ENCODE measurements at places on chromosomes 16 and 17.

- DNase-seq, result no peak
Measured at GRCh38 chr16:21338537-21339268, 60.6 kb upstream of the CRYM start.

- peak; percentile 10 for DNase-seq
Measured at GRCh38 chr16:24568392-24568791, 29.0 kb downstream of the RBBP6 start.

- DNase-seq, result no peak
Measured at GRCh38 chr17:5770441-5771270, 186.3 kb upstream of the NLRP1 start.

DNA sequence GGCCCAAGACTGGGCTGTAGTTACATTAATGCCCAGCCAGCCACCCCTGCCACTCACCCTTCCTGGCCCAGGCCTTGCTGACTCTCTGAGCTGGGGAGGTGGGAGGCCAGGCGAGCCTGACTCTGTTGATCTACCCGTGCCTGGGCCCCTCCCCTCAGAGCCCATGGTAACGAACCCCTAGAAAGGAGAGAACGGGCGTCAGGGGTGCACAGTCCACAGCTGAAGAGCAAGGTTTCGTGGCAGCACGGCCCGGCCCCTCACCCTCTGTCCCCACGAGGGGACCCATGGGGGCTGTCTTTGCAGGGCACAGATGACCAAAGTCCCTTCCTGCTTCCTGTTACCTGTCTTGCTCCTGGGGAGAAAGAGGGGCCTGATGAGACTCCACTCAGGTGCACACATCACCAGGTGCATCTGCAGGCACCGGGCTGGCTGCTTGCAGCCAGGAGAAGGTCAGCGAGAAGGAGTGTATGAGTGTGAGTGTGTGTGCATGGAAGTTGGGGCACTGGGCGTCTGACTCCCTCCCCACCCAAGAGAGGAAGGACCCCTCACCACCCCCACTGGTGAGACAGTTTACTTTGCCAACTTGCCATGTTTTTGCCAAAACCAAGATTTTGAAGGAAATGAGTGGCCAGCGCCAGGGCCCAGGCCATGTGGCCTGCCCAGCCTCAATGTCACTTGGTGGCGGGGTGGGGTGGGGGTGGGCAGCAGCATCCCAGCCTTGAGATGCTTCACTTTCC is 359.1 kb downstream of the SEC14L1 start:
- no peak for DNase-seq

- peak; percentile 88 for DNase-seq
Measured at GRCh38 chr17:43832168-43832975, 574 bp downstream of the MPP3 start.

DNA sequence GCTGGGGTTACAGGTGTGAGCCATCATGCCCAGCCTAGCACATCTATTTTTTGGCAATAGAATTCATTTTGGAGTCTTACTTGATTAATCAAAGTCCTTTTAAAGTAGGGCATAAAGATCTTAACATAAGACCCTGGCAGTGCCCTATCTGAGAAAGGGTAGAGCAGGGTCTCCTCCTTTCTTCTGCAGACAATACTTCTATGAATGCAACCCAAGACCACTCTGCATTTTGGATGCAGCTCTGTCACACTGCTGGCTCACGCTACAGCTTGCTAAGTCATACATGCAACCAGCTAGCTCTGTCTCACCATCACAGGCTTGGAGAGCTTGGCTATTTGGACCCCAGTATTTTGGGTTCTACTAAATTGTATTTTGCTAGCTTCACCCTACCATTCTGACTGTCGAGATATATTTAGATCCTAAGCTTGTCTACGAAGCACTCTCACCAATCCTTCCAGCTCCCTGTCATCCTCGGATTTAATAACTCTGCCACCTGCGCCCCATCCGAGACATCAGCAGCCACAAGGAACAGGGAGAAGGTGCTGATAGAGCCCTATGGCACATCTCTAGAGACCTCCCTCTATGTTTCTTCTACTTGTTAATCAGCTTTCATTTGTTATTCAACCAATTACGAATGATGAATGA is 45.1 kb downstream of the RBFOX3 start:
- DNase-seq, result no peak

- DNase-seq, result no peak
Measured at GRCh38 chr16:9123871-9124270, 32.4 kb downstream of the HAPSTR1 start.

DNA sequence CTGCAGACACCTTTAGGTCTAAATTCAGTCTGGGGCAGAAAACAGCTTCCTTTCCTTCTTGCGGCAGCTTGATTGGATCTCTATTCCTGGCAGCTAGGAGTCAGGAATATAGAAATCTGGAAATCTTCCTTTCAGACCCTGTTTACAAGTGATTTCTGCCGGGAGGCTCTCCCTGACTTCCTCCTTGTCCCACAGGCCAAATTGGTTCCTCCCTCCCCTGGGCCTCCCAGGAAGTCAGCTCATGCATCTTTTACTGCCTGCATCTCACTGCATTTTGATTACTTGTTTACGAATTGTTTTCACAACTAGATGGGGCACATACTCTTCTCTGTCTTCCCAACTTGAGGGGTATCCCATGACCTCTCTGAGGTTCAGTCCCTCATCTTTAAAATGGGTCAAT is 206.3 kb downstream of the MAF start:
- DNase-seq, result no peak

GRCh38 chr17:33990943-33991706 is 264.0 kb upstream of the CCL2 start:
- DNase-seq, result no peak

DNA sequence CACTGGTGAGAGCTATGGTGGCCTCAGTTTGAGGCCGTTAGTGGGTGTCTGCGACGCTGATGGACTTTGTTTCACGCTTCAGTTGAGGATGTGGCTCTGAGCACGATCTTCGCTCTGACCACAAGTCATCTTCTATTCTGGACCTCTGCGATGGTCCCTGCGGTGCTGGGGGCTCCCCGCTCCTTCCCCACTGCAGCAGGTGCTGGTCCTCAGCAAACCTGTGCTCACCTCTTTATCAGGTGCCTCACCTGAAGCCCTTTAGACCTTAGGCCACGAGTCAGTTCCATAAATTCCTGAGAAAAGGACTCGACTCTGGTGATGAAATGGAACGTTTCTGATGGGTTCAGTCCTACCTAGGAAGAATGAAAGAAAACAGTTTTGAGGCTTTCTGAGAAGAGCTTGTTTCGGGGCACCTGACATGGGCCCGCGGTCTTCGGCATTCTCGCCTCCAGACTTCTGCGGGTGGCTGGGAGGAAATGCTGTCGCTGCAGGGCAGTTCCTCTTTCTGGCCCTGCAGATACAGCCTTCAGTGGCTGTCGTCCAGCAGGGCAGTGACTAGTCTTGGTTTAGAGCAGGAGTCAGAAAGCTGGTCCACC is 4.7 kb downstream of the KCTD5 start:
- DNase-seq, result peak; percentile 0

DNA sequence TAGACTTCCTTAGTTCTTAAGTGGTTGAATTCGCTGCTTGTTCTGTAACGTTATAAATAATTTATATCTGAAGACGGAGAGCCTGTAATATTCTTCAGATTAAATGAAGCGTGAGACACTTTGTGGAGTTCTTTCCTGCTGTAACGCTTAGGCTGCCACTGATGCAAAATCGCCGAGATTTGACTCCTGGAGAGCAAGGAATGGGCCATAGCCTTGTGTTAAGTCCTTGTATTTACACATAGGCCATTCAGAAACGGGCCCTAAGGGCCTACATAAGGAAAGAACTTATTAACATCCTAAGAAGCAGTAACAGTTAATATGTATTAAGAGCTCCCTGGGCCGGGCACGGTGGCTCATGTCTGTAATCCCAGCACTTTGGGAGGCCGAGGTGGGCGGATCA is 936 bp downstream of the EMC6 start:
- no peak for DNase-seq

DNA sequence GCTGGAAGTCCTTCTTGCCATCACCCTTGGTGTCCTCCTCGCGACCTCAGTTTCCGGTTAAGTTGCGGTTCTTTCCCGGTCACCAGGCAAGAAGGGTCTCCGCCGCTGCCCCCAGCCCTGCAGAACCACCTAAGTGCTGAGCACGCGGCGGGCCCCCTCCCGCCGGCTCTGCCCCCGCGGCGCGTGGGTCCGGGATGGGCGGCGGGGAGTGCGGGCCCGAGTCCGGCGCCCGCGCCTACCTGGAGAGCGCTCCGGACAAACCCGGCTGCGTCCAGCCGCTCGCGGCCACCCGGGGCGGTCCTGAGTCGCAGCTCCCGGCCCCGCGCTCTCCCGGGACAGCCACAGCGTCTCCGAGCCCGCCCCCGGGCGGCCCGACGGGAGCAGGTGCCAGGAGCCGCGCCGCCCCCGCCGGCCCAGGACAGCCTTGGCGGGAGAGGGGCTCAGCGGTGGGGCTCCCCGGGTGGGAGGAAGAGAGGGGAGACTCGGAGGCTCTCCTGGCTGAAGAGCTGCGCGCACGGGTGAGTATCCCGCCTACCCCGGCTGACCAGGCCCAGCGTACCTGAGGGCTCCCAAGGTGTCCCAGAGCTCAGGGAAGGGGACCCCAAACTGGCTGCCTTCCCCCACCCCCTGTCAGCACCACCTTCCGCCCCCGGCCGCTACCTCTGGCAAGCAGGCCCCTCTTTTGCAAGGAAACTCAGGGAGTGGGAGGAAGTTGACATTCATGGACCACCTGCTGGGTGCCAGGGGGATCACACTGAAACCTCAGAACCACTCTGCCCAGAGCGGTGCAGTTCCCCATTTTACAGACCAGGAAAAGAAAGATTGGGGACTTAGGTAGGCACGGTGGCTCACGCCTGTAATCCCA is 22.2 kb upstream of the C17orf113 start:
- DNase-seq, result no peak

- peak; percentile 20 for DNase-seq
Measured at GRCh38 chr17:77619851-77620250, 338.7 kb upstream of the TNRC6C start.

DNA sequence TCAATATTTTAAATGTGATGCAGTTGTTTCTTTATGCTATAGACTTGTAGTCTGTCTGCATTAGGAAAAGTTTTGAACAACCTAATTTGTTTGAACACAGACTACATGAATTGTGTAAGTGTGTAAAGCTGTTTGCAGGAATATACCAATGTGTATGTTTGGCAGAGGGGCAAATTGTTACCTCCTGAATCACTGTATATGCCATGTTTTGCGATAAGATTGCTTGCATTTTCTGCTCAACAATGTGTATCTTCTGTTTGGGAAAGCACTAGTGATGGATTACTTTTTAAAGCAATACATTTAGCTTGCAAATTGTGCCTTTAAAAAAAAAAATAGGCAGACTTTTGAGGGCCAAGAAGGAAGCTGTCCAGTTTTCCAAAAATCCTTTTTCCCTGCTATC is 14.6 kb downstream of the RBBP6 start:
- DNase-seq, result no peak

DNA sequence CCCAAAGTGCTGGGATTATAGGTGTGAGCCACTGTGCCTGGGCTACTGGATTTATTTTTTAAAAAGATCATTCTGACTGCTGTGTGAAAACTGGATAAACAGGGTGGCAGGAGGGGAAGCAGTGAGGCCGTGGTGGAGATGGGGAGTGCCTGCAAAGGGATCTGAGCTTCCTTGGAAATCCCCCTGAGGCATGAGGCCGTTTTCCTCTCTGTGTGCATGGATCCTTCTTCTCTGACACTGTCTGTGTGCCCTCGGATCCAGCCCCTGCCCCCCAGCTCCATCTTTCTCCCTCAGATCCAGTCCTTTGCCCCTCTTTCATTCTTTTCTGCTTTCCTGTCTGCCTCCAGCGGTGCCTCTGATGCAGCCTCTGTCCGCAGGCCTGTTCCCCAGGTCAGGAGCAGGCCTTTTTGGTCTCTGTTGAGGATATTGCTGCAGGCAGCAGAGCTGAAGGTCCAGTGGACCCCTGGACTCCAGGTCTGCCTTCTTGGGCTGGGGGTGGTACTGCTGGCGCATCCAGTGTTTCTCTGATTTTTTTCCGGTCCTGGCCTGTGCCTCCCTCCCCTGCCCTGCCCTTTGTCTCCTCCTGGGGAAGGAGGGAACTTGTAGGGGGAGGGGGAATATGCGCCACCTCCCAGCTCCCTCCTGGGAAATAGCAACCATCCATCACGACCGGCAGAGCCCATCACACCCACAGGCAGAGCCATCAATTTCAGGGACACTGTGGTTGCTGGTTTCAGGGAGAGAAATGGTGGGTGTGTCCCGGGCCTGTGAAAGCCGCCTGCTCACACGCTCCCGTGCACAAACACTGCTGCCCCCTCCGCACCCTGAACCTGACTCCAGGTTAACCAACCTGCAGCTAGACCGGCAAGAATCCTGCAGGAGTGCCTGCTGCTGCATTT is 17.0 kb downstream of the MGAT5B start:
- DNase-seq, result no peak

- DNase-seq, result no peak
Measured at GRCh38 chr16:12600116-12600515, 203.6 kb downstream of the CPPED1 start.

- no peak for DNase-seq
Measured at GRCh38 chr17:17636272-17636885, 44.9 kb upstream of the PEMT start.

DNA sequence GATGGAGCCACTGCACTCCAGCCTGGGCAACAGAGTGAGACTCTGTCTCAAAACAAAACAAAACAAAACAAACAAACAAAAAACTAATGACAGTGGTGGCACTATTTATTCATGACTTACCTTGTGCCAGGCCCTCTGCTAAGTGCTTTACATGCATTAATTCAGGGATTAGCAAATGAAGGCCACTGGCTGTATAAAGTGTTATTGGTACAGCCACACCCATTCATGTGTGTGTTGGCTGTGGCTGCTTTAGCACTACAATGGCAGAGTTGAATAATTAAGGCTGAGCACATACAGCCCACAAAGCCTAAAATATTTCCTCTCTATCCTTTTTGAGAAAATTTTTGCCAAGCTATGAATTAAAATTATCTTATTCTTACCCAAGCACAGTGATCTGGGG is 531.8 kb upstream of the CDH5 start:
- no peak for DNase-seq

- no peak for DNase-seq
Measured at GRCh38 chr17:68519911-68520310, 7.7 kb downstream of the PRKAR1A start.

- no peak for DNase-seq
Measured at GRCh38 chr17:57553991-57554825, 190.9 kb downstream of the CCDC182 start.

DNA sequence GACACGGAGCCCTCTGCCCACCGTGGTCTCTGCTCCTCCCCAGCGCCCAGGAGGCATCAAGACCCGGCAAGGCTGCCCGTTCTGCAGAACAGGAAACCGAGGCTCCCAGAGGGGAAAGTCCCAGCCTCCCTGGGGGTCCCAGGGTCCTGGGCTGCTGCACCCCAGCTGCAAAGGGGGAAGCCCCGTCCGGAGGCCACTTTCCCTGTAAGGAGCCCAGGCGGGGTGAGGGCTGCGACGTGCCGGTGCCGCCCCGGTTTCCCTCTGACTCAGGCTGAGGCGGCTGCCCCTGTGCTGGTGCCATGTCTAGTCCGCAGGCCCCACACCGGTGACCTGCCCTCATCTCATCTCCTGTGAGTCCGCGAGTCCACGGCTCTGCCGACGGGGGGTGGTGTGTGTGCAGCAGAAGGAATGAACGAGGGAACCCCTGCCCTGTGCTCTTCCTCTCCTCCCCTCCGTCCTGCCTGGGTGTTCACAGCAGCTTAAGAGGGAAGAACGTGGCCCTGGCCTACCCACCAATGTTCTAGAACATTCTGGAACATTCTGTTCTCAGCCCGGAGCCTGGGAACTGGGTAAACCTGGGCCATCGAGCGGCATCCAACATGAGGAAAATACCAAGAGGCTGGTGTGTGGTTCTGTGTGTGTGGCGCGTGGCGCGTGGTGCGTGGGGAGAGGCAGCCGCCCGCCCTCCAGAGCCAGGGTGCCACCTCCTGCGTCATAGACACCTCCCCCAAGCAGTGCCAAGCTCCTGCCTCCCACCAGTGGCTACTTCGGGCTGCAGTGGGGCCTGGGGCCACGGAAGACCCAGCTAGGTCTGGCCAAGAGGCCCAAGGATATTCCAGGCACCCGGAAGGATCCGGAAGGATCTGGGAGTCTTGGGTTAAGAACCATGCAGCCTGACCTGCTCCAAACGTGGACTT is 7.0 kb upstream of the CBFA2T3 start:
- no peak for DNase-seq
